ENCODE measurements at places on chromosomes 13 and 19.

- DNase-seq = no peak
Observed at GRCh38 chr13:80137994-80138393, 202.9 kb downstream of the SPRY2 start.

DNA sequence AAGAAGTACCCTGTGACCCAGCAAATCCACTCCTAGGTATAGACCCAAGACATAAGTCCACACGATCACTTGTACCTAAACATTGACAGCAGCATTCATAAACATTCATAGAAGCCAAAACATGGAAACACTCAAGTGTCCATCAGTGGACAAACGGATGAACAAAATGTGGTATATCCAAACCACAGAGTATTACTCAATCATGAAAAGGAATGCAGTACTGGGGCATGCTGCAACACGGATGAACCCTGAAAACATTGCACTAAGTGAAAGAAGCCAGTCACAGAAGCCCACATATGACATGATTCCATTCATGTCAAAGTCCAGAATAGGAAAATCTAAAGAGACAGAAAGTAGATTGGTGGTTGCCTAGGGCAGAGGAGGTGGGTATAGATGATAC, 22.8 kb upstream of the CCNE1 start:
- DNase-seq = no peak

DNA sequence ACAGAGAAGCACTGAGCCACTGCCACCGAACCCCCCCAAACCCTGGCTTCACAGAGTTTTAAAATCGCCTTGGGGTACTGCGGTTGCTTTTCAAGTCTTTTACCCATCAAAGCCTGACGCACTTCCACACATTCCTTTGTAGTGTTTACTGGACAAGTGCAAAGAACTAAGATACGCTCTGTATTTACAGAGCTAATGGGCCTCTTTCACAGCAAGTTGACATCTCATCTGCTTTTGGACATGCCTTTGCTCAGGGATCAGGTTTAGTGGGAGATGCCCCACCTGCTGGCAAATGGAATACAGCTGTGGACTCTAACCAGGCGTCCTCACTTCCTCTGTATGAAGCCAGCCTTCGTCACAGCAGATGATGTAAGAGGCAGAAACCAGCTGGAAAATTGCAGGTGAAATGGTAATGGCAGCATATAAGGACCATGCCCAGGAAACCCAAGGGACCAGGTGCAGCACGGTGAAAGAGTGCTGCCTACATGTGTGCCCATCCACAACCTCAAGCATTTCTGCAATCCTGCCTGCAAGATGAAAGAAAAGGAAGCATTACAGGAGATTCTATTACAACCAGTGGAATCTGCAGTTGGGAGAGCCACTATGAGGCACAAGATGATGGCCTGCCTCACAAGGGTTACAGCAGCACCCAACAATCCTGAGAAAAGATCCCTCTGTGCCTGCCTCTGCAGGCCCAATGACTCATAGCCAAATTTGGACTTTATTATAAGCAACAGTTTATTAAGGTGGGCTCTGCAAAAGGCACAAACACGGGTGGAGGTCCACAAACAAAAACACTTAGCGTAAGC, 34.7 kb downstream of the BRD4 start:
- no peak for DNase-seq

DNA sequence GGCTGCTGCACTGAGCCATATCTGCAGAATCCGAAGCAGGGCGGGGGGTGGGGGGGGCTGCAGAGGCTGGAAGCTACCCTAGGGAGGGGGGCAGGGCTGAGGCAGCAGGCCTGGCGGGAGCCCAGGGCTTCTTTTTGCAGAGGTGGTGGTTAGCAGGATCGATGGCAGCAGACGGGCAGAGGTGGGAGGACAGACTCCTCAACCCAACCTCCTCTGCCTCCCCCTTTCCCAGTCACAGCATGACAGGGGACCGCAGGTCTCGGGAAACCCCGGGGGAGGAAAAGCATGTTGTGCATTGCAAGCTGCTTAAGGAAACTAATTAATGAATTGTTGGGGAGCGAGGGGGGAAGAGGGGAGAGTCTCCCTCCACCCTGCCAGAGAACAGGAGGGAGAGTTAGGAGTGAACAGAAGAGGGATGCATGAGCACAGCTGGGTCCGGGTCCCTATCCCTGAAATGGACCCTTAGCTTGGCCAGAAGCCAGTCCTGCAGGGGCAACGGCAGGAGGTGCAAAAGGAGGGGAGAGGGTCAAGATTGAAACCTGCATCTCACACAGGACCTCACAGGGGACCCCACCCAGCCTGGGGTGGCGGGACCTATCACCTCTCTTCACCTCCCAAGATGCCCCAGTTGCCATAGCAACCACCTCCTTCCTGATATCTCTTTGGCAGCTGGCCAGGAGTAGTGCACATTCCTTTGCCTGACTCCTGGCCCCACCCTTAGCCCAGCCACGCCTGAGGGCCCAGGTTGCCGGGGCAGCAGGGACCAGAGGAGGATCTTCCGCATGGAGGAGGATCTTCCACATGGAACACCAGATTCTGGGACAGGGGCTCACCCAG, 1.8 kb downstream of the FXYD7 start:
- DNase-seq = no peak

- no peak for DNase-seq
Observed at GRCh38 chr19:5048727-5049553, 80.0 kb downstream of the KDM4B start.

DNA sequence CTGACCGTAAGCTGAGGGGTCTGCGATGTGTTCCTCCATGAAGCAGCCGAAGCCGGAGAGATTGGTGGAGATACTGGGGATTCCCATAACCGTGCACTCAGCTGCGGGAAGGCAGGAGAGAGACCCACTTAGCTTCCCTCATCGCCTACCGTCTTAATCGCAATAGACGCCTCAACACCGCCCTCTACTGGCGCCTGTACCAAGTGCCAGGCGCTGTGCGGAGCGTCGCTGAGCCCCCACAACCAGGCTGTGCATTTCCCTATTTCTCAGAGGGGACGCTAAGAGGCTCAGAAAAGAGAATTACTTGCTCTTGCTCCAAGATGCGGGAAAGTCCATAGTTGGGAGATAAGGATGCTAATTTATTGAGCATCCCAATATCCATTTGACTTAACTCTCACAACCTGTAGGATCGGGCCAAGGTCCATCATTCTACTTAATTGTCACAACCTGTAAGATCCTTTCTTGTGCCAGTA, 5.8 kb downstream of the FTL start:
- peak; percentile 82 for DNase-seq

DNA sequence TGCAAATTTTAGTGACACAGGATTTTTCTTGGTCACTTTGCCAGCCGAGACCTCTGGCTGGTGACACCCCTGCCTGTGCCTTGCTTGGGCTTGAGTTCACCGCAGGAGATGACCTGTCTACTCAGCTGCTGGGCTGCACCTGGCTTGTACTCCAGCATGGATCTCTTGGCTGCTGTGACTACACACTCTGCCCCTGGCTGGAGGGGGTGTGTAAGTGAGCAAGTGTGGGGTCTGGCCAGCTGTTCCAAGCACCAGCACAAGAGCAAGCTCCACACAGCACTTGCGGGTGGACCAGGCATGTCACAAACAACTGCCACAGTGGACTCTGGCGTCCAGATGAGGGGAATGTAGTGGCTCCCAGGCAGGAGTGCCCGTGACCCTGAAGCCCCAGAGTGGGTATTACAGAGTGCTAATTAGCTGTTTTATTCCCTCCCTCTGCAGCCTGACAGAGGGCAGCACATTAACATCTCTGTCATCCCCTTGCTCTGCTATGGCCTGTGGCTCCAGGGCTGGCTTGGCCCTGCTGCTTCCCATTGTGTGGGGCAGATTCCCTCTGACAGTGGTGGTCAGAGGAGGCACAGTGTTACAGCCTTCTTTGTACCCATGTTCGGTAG, 1387.2 kb downstream of the OLFM4 start:
- DNase-seq = no peak

DNA sequence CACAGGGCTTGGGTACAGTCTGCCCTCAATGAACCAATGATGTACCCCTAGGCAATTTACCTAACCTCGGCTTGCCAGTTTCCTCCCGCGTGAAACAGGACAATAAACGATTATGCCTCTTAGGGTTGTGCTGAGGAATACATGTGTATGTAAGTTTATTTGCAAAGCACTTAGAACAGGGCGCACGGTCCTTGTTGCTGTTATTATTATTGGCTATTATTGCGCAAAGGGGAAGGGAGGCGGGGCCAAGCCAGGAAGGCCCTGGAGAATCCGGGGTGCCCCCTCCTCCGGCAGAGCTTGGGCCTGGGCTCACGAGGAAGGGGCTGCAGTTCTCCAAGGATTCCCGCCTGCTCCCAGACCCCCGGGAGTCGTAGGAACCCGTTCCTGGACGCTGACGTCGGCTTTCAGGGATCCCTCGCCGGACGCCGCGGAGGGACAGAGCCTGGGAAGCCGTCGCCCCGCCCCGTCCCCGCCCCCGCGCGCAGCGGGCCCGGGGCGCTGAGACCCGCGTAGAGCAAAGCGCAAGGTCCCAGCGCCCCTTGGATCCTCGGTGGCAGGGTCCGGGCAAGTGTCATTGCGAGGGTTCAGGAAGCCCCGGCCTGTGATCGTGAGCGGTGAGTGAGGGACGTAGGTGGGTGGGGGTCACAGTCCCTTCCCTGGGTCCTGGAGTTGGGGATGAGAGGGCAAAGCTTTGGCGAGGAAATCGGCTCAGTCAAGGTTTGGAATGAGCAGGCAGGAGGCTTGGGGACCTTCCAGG, at the start of gene TMEM91:
TMEM91 (plus strand) TSS at position 293 of the 757 bp plus-strand sequence. CDS start 1,777 bp downstream, outside the sequence.
- no peak for DNase-seq

GRCh38 chr19:2769218-2769617, 13.9 kb downstream of the SGTA start:
- DNase-seq = no peak

GRCh38 chr19:15191982-15192381, 8.8 kb downstream of the NOTCH3 start:
- DNase-seq = no peak

DNA sequence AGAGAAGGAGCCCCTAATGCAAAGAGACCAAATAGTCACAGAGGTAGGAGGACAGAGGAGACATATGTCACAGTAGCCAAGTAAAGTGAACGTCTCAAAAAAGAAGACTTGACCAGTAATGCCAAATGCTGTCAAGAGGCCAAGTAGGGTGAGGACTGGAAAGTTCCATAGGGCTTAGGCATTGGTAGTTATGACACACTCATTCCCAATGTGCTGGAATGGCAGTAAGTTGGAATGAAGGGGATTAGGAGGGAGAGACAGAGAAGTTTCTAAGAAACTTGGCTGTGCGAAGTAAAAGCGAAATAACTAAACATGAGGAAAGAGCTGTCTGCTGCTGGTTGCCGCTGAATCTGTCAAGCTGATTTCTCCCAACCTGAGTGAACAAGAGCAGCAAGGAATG, 14.9 kb upstream of the FRY start:
- DNase-seq = no peak

DNA sequence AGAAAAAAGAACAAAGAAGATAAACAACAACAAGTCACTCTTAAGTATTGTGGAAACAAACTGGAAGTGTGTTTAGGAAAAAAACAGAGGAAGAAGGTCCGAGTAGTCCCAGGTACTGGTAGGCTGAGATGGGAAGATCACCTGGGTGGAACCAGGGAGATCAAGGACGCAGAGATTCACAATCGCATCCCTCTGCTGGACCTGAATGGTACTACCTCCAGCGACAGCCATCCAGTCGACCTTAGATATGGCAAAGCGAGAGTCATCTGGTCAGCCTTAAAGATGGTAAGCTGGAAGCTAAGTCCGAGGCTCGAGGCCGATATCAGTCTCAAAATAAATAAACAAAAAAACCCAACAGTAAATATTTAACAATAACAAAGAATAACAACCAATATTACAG, 44.9 kb upstream of the ZNF91 start:
- no peak for DNase-seq

GRCh38 chr19:47765523-47766358, 12.8 kb upstream of the SELENOW start:
- no peak for DNase-seq

DNA sequence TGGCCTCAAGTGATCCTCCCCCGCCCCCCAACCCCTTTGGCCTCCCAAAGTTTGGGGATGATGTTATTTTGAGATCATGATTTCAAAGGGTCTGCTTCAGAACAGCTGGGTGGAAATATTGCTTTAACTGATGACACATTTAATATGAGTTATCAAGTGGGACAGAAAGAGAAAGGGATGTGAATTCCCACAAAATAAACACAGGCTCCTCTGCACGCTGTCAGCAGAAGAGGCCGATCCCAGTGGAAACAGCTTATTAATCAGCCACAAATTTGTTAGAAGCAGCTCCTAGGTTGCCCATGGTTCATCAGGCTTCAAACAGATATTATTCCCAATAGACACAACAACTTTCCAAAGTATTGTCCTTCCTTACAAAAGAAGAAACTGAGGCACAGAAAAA, 4.7 kb downstream of the DCLK1 start:
- no peak for DNase-seq

DNA sequence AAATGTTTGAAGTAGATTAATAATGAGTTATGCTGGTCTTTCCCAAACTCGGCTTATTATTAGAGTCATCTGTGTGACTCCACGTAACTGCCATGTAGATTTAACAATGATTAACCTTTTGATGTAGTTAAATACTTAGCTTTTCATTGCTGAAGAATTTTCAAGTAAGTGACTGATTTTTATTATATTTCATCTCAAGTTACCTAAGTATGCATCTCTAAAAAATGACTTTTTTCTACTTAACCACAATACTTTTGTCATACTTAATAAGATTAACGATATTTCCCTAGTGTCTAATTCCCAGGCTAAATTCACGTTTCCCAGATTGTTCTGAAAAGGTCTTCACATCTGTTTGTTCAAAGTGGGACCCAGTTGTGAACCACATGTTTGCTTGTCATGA, 17.8 kb downstream of the BIVM start:
- no peak for DNase-seq

GRCh38 chr19:33720691-33721682, 75.7 kb upstream of the KCTD15 start:
- DNase-seq = no peak

DNA sequence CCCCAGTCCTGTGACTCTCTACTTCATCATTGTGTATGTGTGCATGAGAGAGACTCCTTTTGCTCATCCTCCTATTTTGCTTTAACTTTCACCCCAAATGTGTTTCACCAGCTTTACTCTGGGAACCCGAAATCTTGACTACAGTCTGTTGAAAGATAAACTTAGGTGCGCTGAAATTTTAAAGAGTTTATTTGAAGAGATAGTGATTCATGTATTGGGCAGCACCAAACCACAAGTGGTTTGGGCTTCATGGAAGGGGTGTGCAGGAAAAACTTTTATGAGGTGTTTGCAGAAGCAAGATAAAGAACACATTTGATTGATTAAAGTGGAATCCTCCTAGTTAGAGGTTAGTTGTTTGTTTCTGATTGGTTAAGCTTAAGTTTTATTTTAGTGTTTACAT, 50.8 kb upstream of the RFC3 start:
- no peak for DNase-seq
